ENCODE measurements at places on chromosomes 5 and 9. TPM values are rescaled to one million over a fixed set of nuclear protein-coding genes. Genes with fewer than 3 reads are reported as not detected.
A peak's percentile ranks its signal among the peaks of the same experiment; 100 is the strongest.

DNA sequence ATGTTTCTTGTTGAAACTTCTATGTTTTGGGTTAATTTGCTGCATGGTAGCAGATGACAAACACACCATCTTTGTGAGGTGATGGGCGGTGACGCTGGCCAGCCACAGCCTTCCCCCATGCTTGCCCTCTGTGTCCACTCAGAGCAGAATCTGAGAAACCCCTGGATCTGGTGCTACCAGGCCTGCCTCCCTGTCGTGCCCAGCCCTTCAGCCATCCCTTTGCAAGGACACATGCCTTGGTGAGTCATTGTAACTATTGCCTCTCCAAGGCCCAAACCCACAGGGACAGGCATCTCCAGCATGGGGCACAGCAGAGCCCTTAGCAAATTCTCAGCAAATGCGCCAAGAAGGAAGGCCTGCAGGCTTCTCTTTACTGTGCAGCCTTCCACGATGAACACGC lies 48.1 kb upstream of the FCN1 start:
- DNase-seq, result peak; percentile 30

- DNase-seq, result no peak
Observed at GRCh38 chr5:23648656-23649055, 141.2 kb downstream of the PRDM9 start.

DNA sequence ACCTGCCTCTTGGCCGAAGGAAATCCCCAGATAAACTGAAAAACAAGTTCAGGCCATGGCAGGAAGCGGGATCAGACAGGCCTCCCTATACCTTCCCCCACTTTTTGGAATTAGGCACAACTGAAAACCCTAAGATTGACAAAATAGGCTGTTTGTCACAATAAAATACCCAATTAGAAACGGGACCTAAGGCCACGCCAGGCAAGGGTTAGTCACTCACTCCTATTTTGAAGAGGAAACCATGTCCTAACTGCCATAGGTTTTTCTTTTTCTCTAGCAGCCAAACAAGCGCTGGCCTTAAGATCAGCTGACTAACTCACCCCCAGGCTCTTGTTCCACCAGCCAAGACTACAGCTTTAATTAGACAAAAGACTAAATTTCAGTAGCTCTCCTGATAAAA lies 11.9 kb downstream of the FBP2 start:
- DNase-seq, result no peak

- peak; percentile 85 for DNase-seq
Observed at GRCh38 chr5:1140171-1140817, 28.4 kb upstream of the SLC12A7 start.

FRMPD1 gene
- 0.88 TPM for total RNA-seq

DNA sequence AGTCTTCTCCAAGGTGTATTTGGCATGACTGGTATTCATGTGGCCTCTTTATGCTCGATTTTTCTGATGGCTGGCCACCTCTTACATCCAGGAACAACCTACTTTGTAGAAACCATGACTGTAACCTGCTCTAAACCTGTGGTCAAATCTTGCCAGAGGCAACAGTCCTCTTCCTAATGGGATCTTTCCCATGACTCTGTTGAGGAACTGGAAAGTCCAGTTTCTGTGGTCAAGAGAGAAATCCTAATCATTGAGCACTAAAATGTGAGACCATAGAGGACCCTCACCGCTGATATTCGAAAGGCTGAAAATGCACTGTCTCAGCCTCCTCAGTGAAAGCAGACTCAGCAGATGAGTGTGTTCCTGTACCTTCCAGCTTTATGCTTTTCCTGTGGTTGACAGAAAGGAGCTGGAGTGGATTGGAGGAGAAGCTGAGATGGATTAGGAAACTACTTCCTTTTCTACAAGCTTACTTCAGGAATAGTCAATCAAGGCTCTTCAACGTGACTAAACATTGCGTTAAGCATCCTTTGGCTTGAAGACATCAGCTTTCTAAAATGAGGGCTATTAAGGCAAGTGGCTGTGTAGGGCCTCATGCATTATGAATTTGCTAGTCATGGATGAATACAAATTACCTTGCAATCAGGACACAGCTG lies 69.7 kb upstream of the DAPK1 start:
- DNase-seq, result no peak

GRCh38 chr5:27034565-27034964 lies 3.8 kb downstream of the CDH9 start:
- DNase-seq, result no peak

GRCh38 chr9:136857581-136858412 lies 5.7 kb downstream of the MAMDC4 start:
- DNase-seq, result peak; percentile 51

- no peak for DNase-seq
Observed at GRCh38 chr9:15248621-15249020, 58.4 kb downstream of the TTC39B start.

- DNase-seq, result no peak
Observed at GRCh38 chr9:33946779-33947535, 101.7 kb downstream of the UBAP2 start.

DNA sequence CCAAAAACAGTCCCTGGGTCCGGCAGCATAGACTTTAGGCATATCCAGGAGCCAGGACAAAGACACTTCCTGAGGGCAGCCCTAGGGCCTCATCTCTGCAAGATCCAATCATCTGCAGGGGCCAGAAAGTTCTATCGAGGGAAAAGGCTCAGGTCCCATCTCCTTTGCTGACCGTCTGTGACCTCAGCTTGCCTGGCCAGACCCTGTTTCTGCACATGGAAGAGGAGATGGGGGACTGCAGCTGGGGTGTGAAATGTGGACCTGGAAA lies 51.0 kb upstream of the FCN1 start:
- DNase-seq, result no peak
